ENCODE measurements at places on chromosomes 3 and 15.

- H3K4me1 ChIP-seq = no peaks in the 10 kb centered on the region
- no peak overlapping the region for H3K4me3 ChIP-seq
- no peaks in the 10 kb centered on the region for H3K27me3 ChIP-seq
- no peak overlapping the region for H3K27ac ChIP-seq
- DNase-seq = peak; percentile 63
Measured at GRCh38 chr3:12372741-12373280, 83.9 kb downstream of the PPARG start.

DNA sequence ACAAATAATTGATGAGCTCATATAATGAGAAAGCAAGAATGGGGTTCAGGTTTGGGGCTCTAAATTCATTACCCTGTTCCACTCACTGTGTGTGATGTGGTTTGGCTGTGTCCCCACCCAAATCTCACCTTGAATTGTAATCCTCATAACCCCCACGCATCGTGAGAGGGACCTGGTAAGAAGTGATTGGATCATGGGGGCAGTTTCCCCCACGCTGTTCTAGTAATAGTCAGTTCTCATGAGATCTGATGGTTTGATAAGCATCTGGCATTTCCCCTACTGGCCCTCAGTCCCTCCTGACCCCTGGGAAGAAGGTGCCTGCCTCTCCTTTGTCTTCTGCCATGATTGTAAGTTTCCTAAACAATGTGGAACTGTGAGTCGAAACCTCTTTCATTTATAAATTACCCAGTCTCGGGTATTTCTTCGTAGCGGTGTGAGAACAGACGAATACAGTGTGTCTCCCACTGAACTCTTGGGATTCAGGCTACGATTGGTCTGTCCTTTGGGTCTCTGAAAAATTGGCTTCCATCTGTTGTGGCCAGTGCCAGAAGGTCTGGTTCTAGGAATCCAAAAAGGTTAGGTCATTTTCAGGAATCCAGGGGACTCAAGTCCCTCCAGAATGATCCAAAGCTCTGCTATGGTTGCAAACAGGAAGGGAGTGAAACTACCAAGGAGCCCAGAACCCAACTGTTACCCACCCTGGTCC is 87.7 kb downstream of the XXYLT1 start:
- H3K4me1 ChIP-seq = peaks cover 14% of the 10 kb centered on the region
- H3K36me3 ChIP-seq = peaks cover 4% of the 10 kb centered on the region
- H3K27me3 ChIP-seq = no peaks in the 10 kb centered on the region
- no peak for DNase-seq
- H3K4me3 ChIP-seq = no peak overlapping the region
- no peak overlapping the region for H3K27ac ChIP-seq

DNA sequence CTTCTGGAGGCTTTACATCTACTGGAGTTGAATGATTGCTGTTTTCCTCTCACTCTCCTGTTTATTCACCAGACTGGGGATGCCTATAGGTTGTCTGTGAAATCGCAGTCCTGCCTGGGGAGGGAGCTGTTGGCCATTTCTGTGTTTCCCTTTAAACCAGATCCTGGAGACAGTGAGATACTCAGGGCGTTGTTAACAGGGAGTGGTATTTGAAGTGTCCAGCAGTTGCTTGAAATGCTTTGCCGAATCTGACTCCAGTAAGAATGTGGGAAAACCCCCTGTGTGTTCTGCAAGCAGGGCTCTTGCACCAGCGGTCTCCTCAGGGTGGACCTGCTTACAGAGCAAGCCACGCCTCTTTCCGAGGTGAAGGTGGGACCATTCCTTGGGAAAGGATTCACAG is 4.3 kb upstream of the LRRK1 start:
- no peaks in the 10 kb centered on the region for H3K36me3 ChIP-seq
- H3K4me3 ChIP-seq = no peak overlapping the region
- peaks cover 40% of the 10 kb centered on the region for H3K27me3 ChIP-seq
- H3K27ac ChIP-seq = no peak overlapping the region
- no peak for DNase-seq

GRCh38 chr15:45486317-45486716 is 36.2 kb downstream of the SLC30A4 start:
- H3K27me3 ChIP-seq = no peaks in the 10 kb centered on the region
- H3K36me3 ChIP-seq = peaks cover 7% of the 10 kb centered on the region
- H3K4me1 ChIP-seq = no peaks in the 10 kb centered on the region
- no peak for DNase-seq

DNA sequence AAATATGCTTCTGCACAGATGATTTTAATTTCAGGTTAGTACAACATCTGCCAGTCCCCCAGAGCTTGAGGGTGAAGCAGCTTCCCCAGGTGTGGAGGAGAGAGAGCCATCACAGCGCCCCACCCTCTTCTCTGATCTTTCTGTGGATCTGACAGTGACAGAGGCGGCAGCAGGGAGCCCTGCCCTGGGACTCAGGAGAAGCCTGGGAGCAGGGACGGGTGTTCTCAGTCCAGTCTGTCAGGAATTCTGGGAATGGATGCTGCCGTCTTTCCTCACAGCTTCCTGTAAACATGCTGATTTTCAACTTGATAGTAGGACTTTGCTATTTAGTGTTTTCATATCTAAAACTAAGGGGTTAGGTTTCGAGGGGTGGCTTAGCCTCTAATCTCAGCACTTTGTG is 11.4 kb upstream of the RAB8B start:
- no peaks in the 10 kb centered on the region for H3K36me3 ChIP-seq
- H3K4me1 ChIP-seq = peaks cover 4% of the 10 kb centered on the region
- no peak overlapping the region for H3K4me3 ChIP-seq
- no peak for DNase-seq
- no peak overlapping the region for H3K27ac ChIP-seq
- no peaks in the 10 kb centered on the region for H3K27me3 ChIP-seq

All from mesenchymal stem cell (in vitro differentiated cells and primary cell).